ENCODE measurements at places on chromosomes 7 and 10. TPM values are rescaled to one million over a fixed set of nuclear protein-coding genes. Genes with fewer than 3 reads are reported as not detected.

CYP3A7 gene
- not detected for total RNA-seq

ZNF746 gene
- total RNA-seq = 21.9 TPM

VIPR2 gene
- 0.09 TPM for total RNA-seq

CRHR2 gene
- total RNA-seq = 0.18 TPM

OR2A12 gene
- total RNA-seq = not detected

PFKFB3 gene
- 39.3 TPM for total RNA-seq

GTF2IRD2 gene
- total RNA-seq = 19.9 TPM

OR2A7 gene
- total RNA-seq = 0.41 TPM

UROS gene
- 54.0 TPM for total RNA-seq

FAM25G gene
- not detected for total RNA-seq

PRSS2 gene
- not detected for total RNA-seq

LRRC18 gene
- not detected for total RNA-seq

LDB1 gene
- 122 TPM for total RNA-seq

RASA4B gene
- 4.5 TPM for total RNA-seq

Data from neural crest cell (in vitro differentiated cells).